ENCODE measurements at places on chromosomes 1 and 21.

DNA sequence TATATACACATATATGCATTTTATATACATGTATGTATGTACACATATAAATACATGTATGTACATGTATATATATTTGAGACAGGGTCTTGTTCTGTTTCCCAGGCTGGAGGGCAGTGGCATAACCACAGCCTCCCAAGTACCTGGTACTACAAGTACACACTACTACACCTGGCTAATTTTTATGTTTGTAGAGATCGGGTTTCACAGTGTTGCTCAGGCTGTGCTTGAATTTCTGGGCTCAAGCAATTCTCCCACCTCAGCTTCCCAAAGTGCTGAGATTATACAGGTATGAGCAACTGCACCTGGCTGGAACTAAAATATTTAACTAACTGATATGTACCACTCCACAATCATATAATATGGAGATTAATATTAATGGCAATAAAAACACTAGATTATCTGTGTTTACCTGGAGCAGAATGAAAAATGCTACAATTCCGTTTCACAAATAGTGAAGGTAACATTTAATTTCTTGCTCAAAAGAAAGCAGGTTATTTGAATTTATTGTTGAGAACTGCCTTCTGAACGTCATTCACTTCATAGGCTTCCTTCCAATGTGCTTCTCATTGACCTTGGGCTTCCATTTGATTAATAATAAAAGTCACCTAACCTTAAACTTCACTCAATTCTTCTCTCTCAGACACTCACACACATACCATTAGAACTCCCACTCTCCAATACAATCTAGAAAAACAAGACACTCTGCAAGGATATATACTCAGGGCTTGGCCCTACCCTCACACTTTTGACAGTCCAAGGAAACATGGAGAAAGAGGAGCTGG, 57.0 kb downstream of the PTGER3 start:
- no peak for DNase-seq

GRCh38 chr1:209406595-209406994, 176.9 kb upstream of the CAMK1G start:
- no peak for DNase-seq

GRCh38 chr1:58849551-58849950, 65.7 kb upstream of the JUN start:
- DNase-seq, result no peak

- no peak for DNase-seq
These were observed 58.7 kb downstream of the NIBAN1 start for GRCh38 chr1:184915463-184916090.

DNA sequence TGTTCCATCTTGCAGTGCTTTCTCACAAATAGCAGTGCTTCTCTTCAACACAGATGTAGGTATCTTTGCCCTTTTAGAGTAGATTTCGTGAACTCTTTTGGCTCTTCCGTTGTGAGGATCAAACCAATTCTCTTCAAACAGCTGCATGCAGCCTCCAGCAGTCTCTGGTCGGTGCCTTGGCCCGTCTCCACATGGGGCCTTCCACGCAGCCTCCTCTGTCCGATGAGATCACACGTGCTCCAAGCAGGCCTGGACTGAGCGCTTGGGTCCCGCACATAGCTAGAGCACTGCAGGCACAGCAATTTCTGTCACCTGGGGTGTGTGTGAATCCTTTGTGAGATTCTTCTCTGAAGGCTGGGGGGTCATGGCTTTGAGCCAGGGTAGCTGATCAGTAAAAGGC, 82.8 kb upstream of the KCNE2 start:
- no peak for DNase-seq

DNA sequence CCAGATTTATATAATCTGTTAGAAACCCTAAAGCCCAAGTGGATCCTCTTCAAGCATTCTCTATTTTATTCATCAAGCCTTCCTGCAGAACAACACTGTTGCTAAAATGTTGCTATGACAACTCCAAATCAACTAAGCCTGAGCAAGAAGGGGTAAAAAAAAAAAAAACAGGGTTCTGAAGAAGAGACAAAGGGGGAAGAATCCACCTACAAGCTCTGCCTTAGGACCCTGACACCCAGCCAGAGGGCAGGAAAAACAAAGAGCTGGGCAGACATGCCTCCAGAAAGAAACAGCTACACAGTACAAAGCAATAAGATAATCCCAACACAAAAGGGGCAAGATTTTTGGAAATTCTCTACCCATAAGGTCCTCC, 1.3 kb downstream of the USF1 start:
- DNase-seq, result no peak

DNA sequence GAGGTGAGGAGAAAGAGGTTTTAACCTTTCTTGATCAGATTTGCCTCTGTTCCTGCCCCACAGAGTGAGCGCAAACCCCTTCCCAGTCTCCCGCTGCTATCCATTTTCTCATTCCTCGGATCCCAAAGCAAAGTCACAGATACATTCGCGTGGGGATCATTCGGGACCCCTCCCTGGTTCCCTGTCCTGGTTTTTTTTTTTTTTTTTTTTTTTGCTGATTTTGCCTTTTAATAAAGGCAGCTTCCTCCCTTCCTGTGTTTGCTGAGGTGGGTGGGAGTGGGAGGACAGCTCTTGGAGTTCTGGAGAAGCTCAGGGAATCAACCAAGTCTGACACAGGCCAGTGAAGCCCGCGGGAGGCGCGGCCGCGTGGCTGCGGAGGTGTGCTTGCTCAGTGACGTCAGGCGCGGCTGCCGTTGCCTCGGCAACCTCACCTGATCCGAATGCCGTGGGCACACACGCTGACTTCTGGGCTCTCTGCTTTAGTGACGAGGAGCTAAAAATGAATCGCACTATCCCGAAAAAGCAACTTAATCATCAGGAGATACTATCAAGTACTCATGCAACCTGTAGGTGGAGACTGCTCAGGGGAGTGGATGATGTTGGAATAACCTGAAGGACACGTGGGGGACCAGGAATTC, 106.4 kb downstream of the TBX19 start:
- peak; percentile 34 for DNase-seq

GRCh38 chr1:220281159-220281574, 8.9 kb upstream of the RAB3GAP2 start:
- DNase-seq, result no peak

- no peak for DNase-seq
These were observed 182.4 kb downstream of the SMYD3 start for GRCh38 chr1:246324711-246325110.

- DNase-seq, result no peak
These were observed 14.7 kb downstream of the UCK2 start for GRCh38 chr1:165842023-165842670.

GRCh38 chr1:86704972-86705664, 742 bp downstream of the SH3GLB1 start:
- DNase-seq, result no peak

- DNase-seq, result no peak
These were observed 61.3 kb downstream of the BCAR3 start for GRCh38 chr1:93620172-93620840.

GRCh38 chr1:223827193-223827663, 18.5 kb downstream of the TP53BP2 start:
- DNase-seq, result no peak

GRCh38 chr1:64471218-64472039, 1.5 kb downstream of the CACHD1 start:
- DNase-seq, result no peak

GRCh38 chr1:245879091-245879490, 628.0 kb downstream of the SMYD3 start:
- DNase-seq, result no peak

GRCh38 chr1:234899730-234900072, 228.9 kb downstream of the TOMM20 start:
- no peak for DNase-seq

DNA sequence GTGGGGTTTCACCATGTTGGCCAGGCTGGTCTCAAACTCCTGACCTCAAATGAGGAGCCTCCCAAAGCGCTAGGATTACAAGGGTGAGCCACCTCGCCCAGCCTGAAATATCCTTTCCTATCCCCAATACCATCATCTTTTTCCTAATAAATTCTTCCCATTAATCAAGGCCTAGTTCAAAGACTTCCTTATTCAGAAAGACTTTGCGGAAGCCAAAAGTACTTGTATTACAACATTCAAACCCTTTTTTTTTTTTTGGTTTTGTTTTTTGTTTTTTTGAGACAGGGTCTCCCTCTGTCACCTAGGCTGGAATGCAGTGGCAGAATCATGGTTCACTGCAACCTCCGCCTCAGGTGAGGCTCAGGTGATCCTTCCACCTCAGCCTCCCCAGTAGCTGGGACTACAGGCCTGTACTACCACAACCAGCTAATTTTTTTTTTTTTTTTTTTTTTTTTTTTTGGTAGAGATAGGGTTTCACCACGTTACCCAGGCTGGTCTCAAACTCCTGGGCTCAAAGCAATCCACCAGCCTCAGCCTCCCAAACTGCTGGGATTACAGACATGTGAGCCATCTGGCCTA, 7.6 kb downstream of the SLC19A2 start:
- no peak for DNase-seq

DNA sequence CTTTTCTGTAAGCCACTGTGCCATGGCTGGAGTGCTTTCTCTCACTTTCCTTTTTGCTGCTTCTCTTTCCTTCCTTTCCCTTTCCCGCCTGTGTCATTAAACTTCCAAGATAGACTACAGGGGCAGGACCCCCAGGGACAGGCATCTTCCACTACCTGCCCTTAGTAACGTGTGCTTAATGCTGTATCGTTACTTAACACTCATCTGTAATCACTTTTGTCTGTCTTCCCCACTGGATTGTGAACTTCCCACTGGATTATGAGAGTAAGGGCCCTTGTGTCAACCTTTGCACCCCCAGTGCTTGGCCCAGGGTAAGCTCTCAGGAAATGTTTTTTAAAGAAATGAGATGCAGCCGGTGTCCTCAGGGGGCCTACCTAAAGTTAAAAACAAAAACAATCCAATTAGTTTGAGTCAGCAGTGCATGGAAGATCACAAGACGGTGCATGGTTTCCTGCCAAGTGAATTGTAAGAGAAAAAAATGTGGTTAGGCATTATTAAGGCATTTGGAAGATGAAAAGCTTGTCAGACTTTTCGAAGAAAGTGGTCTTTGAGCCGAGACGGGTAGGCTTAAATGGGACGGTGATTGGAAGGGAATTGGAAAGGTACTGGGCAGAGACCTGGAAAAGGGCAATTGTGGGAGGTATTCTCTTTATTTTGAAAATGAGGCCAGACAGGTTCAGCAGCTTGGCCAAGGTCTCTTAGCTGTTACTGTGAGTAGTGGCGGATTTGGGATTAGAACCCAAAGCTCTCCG, 958 bp downstream of the LYPLAL1 start:
- no peak for DNase-seq

- DNase-seq, result no peak
These were observed 54.2 kb upstream of the RGS7 start for GRCh38 chr1:241411056-241411775.

DNA sequence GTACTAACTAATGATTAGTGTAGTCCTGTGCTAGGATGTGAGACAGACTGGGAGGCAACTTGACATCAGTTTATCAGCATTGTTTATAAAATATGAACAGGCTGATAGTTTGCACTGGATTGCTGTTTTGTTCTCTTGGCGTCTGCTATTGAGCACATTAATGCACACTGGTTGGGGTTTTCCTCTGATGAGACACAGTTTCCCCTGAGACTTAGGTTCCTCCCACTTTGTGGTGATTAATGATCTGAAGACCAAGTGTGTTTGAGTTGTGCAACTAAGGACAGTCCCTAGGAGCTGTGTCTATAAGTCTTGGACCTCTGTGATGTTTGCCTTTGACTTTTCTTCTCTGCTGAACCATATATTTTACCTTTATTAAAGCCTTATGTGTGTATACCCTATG, 1015.4 kb downstream of the AMY1C start:
- no peak for DNase-seq

DNA sequence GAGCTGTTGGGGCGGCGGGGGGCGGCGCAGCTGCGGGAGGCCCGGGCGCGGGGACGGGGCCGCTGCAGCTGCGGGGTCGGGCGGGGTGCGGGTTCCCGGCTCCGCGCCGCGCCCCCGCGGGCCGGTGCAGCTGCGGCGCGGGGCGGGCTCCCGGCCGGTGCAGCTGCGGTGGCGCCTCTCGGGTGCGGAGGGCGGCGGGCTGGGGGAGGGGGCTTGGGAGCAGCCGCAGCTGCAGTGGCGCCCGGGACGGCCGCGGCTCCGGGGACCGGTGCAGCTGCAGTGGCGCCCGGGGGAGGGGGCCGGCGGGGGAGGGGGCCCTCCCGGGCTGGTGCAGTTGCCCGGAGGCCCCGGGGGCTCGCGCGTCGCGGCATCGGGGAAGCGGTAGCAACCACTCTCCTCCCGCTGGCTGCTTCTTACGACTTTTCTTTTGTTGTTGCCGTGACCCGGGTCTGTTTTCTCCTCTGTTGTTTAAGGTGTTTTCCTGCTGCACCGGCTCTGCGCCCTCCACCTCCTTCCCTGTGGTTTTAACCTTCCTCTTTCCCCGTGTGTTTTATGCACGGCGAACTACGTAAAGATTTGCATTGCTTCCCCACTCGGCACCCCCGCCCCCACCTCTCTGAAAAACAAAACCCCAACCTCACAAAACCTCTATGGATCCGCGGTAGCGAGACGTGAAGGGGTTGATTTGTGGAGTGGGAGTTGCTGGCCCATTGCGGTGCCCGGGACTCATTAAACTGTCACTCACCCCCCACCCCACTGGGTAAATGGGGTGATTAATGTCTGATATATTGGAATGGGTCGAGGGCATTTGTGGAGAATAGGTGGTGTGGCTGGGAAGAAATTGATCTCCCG, 1.7 kb upstream of the ZBTB18 start:
- peak; percentile 8 for DNase-seq

GRCh38 chr1:185066181-185066580, 20.8 kb downstream of the RNF2 start:
- DNase-seq, result no peak

- DNase-seq, result no peak
These were observed 105.9 kb upstream of the EDEM3 start for GRCh38 chr1:184860535-184860934.

DNA sequence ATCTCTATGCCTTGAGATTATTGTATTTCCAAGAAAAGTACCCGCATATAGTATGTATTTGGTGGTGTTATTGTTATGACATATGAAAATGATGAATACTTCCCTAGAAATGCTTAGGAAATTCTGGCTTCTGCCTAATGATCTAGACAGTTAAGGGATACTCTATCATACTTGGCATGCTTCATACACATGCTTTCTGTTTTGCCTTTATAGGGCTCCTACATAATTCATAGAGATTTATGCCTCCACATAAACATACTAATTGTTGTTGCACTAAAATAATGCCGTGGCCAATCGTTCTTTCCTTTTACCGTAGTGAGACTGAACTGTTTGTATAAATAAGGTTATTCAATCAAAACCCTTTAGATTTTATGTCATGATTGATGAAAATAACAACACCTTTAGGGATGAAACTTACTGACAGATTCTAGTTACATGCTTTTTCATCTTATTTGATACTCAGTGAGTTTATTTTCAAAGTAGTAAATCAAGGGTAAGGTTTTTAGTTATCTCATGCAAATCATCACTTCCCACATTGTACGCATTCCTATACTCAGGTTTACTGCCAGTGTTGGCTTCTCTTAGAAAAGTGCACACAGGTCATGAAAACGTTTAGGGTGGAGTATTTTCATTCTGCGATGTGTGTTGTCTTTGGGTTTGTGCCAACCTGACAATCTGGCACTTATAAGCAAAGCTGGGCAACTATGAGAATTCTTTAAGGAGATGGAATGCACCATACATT, 40.5 kb upstream of the SCYL3 start:
- no peak for DNase-seq

- no peak for DNase-seq
These were observed 93.7 kb downstream of the WDR3 start for GRCh38 chr1:118023199-118023598.
